ENCODE measurements at places on chromosomes 1 and 21.

DNA sequence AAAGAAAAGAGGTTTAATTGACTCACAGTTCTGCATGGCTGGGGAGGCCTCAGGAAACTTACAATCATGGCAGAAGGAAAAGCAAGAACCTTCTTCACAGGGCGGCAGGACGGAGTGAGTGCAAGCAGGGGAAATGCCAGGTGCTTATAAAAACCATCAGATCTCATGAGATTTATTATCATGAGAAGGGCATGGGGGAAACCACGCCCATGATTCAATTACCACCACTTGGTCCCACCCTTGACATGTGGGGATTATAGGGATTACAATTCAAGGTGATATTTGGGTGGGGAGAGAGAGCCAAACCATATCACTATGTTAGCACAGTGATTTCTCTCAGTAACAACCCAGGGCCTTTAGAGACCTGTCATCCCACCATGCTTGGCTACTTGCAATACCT, 39.9 kb downstream of the LRRN2 start:
- no peak for DNase-seq

DNA sequence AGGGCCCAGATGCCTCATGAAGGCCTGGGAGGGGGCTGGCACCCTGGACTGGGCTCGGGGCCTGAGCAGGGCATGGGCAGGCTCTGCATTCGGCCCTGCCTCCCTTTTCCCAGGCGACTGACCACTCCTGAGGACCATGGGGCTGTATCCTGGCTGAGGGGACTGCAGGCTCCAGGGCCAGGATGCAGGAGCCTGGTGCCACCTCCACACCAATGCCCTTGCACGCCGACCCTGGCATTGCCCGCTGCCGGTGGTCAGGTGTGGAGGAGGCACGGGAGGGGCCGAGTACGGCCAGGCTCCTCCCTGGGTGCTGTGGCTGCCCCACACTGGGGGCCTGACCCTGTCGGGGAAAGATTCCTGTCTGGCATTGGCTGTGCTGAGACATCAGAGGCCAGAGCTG, 128.9 kb downstream of the SIK1 start:
- no peak for DNase-seq

- DNase-seq = no peak
Measured at GRCh38 chr1:109191891-109192290, 21.8 kb upstream of the SARS1 start.

DNA sequence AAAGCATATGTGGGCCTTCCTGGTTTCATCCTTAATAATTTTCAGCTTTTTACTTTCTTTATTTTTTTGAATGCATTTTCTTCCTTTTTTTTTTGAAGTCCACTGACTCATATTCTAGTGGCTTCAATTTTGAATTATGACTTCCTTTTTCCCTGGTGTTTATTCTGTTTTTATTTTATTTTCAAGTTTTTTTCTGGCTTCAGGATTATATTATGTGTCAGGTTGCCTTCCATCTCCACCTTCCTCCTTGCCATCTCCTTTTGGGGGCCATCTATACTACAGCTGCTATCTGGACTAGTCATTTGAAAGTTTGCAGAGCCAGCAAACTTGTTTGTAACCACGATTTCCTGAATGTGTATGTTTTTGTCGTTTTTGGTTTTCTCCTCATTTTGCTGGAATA, 117.6 kb downstream of the LEPR start:
- no peak for DNase-seq

DNA sequence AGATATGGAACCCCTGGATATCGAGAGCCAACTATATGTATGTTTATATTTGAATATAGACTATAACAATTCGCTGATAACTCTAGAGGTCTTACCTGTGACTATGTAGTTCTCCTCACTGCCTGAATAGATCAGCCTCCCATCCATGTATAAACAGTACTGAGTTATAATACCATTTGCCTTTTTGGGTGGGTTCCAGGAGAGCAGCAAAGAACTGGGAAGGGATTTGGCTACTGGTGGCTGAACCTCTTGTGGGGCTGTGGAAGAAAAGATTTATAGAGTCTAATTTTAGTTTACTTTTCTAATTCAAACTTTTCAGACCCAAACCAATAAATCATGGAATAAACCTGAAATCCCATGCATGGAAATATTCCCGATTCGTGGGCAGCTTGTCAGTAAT, 376.9 kb downstream of the USH2A start:
- no peak for DNase-seq

DNA sequence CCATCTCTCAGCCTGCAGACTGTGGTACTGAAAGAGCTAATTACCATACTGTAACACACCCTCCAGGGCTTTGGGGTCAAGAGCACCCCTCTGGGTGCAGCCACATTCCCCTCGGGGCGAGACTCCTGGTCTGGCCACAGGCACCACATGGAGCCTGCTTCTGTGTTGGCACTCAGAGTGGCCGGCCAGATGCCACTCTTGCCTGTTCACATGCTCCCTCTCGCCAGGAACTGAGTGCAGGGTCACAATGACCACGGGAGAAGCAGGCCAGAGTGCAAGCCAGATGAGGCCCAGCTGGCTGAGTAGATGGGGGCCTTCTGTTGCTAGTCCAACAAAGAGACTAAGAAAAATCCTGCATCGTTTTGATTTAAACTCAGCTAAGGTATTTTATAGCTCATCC, 864.0 kb downstream of the KCNT2 start:
- no peak for DNase-seq

All from NCI-H1417 treated with DMSO at 0.1 percent for 48 hours (cell line).